ENCODE measurements at places on chromosomes 1 and 21.

DNA sequence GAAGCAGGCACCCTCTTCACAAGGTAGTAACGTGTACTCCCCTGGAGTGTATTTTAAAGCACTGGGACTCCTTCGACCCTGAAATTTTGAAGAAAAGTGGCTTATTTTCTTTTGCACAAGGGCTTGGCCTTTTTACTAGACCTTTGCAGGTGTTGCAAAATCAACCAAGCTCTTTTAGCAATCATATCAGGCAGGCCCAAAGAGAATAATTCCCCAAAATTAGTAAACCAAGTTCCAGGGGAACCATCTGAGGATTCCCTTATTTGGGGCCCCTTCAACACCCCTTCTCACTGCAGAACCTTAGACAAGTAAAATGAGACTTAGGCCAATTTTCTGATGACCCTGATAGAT, 28.3 kb downstream of the CBR1 start:
- DNase-seq: no peak

DNA sequence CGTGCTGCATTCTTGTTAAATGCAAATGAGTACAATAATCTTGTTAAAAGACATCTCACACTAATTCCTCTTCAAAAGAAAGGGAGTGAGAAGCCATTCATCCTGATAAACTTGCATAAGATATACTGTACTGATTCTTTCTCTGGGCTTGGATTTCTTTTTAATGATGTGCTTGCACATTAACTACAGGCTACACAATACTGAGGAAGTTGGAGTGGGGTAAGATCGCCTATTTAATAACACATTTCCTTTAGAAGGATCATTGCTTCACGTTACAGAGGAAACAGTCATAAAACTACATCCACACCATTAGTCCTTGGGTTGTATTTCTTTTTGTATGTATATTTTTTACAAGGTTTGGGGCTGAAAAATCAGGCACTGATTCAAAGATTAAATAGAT, 36.6 kb downstream of the NRIP1 start:
- DNase-seq: no peak

GRCh38 chr21:31316488-31317169, 27.4 kb downstream of the TIAM1 start:
- no peak for DNase-seq

GRCh38 chr1:98101364-98101763, 180.5 kb upstream of the DPYD start:
- no peak for DNase-seq

GRCh38 chr1:167679714-167680113, 42.1 kb upstream of the MPZL1 start:
- DNase-seq: no peak

- no peak for DNase-seq
Observed at GRCh38 chr1:208737922-208738321, 493.7 kb upstream of the PLXNA2 start.

DNA sequence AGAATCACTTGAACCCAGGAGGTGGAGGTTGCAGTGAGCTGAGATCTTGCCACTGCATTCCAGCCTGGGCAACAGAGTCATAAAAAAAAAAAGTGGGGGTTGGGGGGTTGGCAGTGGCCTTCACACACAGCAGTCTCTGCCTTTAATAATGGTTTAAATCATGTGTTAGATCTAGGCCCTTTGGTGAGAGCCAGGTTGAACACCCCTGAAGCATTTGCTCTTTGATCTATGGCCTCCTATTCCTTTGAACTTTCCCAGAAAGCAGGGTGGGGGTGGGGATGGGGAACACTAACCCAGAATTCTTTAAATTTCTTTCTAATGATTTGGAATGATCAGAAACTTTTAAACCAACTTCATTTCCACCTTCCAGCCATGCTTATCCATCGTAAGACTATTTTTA, 313.0 kb downstream of the KIF26B start:
- DNase-seq: no peak

- no peak for DNase-seq
Observed at GRCh38 chr1:150760013-150760412, 5.6 kb downstream of the CTSS start.

DNA sequence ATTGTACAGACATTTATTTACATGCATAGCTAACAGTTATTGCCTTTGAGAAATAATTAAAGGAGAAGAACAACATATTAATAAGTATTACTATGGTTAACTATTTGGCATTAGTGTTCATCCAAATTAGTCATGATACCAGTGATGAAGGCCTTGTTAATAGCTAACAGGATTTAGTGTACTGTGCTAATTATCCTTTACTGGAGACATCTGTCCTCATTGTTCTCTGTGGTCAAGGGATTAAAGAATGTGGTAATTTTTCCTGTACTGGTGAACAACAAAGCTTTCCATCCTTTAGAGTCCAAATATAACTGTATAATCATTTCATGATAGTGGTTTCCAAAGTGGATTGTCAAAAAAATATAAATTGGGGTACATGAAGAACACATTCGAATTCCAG, 103.9 kb downstream of the ADGRL4 start:
- DNase-seq: no peak

GRCh38 chr1:77829851-77830250, 50.4 kb downstream of the MIGA1 start:
- DNase-seq: no peak

DNA sequence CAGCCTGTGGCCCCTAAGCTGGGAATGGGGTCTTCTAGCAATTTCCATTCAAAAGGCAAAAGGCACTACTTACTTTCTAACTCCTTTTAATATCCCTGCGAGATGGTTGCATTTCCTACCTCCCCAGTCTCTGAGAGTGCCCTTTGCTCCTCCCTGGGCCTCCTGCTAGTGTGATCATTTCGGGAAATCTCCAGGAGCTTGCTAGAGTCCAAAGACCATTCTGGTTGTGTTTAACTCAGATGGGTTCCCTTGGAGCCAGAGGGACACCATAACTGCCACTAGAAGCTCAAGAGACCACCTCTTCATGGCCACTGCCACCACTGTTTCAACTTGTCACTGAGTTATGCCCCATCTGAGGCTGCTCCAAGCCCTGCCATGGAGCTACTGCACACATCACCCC, 34.4 kb upstream of the CYP4B1 start:
- no peak for DNase-seq

DNA sequence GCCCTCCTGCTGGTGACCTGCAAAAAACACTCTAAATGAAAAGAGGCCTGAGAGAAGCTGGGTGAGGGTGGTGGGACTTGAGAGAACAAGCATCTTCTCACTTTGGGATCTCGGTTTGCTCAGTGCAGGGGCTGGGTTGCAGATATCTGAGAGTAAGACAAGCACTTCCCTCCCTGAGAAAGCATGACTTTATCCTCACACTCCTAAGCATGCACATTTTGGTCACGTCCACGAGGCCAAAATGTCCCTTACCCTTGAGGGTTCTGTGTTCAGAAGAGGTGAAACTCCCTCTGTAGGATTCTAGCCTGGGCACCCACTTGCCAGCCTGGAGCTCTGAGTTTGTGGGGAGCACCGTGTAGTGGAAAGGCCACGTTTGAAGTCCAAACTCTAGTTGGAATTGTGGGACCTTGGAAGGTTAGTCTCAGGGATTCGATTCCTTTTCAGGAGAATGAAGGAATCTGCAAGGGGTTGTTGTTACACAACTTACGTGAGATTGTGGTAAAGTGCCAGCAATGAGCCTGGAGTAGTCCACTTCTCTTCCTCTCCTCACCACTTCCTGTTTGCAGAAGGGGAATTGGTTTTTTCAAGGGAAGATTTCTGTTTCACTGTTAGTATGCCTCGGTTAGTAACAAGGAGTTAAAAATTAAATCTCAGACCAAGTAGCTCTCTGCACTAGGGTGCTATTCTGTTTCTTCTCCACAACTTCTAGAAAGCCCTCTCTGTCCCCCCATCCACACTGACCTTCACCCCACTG, 3.0 kb downstream of the FCAMR start:
- DNase-seq: peak; percentile 3

GRCh38 chr1:204116539-204116938, 35.3 kb downstream of the ETNK2 start:
- no peak for DNase-seq

GRCh38 chr1:154822233-154822632, 47.8 kb downstream of the KCNN3 start:
- DNase-seq: no peak

- DNase-seq: no peak
Observed at GRCh38 chr1:244502630-244503029, 41.6 kb downstream of the CATSPERE start.

DNA sequence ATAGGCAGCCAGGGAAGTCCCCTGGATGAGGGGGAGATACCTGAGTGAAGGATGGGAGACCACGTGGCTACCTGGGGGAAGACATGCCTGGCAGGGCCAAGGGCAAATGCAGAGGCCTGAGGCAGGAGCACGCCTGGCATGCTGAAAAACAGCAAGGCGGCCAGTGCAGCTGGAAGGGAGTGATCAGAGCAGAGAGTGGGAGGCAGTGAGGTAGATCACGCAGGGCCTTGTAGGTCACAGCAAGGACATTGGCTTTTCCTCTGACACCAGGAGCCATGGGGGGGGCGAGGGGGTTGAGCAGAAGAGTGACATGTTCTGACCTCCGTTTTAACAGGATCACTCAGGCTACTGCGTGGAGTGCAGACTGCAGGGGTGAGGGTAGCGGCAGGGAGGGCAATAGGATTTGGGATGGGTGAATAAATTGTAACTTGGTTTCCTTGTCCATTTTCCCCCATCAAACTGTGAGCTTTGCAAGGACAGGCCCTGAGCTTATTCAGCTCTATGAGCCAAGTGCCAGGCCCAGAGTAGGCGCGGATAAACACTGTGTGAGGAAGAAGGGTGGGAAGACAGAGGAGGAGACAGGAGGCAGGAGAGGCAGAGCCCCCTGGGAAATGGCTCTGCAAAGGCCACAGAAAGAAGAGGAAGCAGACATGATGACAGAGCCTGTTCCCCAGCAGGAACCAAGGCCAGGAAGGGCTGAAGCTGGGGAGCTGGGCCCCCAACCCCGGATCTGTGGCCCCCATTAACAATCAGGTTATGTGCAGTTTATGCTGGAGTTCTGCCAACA, 16.6 kb downstream of the IFI6 start:
- no peak for DNase-seq

- DNase-seq: peak; percentile 89
Observed at GRCh38 chr1:70071601-70072000, 133.8 kb downstream of the LRRC40 start.

DNA sequence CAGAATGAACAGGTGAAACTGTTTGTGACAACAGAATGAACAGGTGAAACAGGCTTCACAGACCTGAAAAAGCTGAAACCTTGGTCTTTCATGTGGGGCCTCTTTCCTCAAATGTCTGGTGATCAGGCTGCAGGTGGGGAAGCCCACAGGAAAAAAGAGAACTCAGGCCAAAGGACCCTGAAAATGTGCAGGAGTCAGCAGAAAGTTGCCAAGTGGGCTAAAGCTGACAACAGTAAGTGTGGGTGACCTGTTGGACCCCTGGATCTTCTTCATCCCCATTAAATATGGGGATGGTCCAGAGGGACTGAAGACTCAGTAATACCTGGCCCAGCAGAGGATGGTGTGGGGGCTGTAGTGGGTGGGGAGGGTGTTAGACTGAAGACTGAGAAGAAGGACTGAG, 9.1 kb upstream of the CHIT1 start:
- no peak for DNase-seq

- no peak for DNase-seq
Observed at GRCh38 chr1:34884961-34885360, 25.4 kb upstream of the SMIM12 start.

DNA sequence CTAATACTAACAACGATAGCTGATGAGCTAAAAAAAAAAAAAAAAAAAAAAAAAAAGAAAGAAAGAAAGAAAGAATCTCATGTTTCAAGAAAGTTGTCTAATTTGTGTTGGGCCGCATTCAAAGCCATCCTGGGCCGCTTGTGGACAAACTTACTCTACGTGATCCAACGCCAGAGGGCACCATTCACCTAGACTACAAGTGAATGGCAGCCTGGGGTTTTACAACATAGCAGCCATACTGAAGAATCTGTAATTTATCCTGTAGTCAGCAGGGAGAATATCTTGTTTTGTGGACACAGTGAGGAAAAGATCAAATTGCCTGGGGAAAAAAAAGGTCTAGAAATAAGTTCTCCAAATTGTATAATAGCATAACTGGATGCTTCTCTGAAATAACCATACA, 47.0 kb downstream of the CYP2J2 start:
- DNase-seq: peak; percentile 75

DNA sequence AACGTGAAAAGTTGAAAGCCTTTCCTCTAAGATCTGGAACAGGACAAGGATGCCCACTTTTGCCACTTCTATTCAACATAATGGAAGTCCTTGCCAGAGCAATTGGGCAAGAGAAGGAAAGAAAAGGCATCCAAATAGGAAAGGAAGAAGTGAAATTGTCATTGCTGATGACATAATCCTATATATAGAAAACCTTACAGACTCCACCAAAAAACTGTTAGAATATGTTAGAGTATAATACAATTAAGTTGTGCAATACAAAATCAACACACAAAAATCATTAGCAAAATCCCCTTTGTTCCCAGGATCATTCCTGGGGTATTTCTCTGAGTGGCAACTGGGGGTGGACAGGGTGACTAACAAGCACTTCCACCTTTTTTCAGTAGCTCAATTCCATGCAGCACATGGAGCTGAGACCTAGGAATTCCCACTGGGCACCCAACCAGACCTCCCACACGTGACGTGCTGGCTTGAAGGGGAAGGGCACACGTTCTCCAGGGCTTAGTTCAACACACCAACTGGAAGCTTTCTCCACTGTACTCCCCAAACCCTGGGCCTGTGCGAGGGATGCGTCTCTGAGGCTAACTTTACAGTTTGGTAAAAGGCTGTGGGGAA, 9.6 kb downstream of the STUM start:
- no peak for DNase-seq

- DNase-seq: no peak
Observed at GRCh38 chr1:29642519-29642918, 406.2 kb downstream of the PTPRU start.

- no peak for DNase-seq
Observed at GRCh38 chr1:231393668-231394067, 28.4 kb downstream of the EGLN1 start.

- peak; percentile 63 for DNase-seq
Observed at GRCh38 chr1:168488138-168488537, 55.7 kb downstream of the XCL2 start.

DNA sequence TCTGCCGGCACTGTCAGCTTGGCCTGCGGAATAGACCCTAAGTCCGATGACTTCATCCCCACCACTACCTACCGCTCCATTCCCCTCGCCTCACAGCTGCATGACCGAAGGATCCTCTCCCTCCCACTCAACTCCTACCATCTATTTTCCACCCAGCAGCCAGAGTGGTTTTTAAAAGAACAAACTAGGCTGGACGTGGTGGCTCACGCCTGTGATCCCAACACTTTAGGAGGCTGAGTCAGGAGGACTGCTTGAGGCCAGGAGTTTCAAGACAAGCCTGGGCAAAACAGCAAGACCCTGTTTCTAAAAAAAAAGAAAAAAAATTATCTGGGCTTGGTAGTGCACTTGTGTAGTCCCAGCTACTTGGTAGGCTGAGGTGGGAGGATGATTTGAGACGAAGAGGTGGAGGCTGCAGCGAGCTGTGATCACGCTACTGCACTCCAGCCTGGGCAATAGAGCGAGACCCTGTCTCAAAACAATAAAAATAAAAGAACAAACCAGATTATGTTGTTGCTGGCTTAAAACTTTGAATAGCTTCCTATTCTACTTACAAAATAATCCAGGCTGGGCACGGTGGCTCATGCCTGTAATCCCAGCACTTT, 59.0 kb downstream of the UBIAD1 start:
- no peak for DNase-seq

- no peak for DNase-seq
Observed at GRCh38 chr1:225780630-225781029, 3.0 kb downstream of the SRP9 start.
